ENCODE measurements at places on chromosomes 11 and 22.

DNA sequence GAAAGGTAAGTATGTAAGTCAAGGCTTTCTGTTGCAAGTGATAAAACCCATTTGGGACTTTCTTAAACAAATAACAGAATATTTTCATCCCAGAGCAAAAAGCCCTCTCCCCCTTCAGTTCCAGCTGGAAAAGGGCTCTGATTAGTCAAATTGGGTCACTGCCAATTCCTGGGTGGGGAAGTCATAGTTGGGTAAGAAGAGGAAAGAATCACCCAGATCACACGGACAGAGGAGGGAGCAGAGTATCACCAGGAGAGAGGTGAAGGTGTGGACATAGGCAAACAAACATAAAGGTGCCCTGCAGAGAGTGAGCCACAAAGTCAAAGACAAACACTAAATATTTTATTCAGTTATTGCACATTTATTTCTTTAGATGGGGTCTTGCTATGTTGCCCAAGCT is 36.3 kb upstream of the SORL1 start:
- DNase-seq = no peak

DNA sequence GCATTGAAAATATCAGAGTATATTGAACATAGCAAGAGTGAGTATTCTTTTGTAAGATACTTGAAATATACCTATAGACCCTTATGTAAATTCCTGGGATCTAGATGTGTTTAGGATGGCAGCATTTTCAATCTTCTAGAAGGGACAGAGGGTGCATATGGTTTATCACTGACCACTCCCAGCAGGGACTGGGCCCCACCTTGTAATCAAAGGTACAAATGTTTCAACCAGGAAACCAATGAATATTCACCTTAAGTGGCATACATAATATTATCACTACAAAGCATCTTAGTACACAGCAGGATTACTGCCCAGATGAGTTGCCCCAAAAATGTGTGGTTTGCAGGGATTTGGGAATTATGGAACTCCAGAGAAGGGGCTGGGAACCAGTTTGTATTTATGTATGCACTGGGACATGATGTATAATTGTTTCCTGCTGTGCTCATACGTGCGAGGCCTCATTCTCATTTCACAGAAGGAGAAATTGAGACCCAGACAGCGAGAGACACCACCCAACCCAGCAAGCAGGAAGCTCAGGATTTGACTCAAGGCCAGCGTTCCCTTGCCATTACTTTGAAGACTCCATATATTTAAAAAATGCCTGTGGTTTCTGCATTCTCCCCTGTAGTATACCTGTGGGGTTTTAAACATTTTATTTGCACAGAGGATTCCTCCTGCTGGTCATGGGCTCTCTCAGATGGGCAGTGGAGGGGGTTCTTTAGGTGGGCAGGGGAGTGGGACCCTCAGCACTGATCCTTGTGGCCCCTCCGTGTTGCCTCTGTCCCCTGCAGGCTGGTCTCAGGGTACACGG is 5.2 kb downstream of the APOL4 start:
- DNase-seq = no peak

GRCh38 chr11:60127311-60127811 is 38.9 kb downstream of the MS4A2 start:
- no peak for DNase-seq

GRCh38 chr22:36875741-36876140 is 14.9 kb downstream of the NCF4 start:
- no peak for DNase-seq

GRCh38 chr11:33860926-33861325 is 30.9 kb downstream of the LMO2 start:
- DNase-seq = no peak

GRCh38 chr11:47248664-47249377 is at the start of gene ACP2:
TSS of gene ACP2 (minus strand) at chr11:47248814. CDS start at chr11:47248789, 25 bp downstream.
- peak; percentile 66 for DNase-seq

DNA sequence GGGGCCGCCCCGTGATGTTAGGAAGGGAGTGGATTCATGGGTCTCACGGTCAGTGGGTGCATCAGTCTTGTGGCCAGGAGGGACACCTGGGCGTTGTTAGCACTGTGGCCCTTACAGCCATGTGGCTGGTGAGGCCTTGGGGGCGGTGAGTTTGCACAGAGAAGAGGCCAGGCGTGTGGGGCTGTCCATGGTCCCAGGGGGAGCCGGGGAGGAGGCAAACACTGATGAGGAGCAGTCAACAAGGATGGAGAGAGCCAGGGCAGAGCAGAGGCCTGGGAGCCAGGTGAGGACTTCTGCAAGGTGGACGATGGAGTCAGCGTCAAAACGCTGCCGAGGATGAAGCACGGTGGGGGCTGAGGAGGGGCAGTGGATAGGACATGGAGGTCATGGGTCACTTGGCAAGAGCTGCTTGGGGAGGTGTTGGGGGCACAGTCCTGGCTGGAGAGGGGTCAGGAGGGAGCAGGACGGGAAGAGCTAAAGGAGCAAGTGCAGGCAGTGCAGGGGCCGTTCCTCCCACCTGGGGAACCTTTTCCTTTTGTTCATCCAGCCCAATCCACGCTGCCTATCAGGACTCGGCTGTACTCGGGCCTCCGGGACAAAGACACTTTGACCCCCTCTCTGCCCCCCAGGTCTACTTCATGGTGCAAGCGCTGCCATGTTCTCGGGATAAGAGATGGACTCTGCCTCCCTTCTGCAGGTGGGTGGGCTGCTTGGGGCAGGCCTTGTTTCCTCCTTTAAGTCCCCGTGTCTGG is 801.1 kb downstream of the TBC1D22A start:
- no peak for DNase-seq

GRCh38 chr11:58199271-58199670 is 4.7 kb downstream of the OR1S2 start:
- no peak for DNase-seq

DNA sequence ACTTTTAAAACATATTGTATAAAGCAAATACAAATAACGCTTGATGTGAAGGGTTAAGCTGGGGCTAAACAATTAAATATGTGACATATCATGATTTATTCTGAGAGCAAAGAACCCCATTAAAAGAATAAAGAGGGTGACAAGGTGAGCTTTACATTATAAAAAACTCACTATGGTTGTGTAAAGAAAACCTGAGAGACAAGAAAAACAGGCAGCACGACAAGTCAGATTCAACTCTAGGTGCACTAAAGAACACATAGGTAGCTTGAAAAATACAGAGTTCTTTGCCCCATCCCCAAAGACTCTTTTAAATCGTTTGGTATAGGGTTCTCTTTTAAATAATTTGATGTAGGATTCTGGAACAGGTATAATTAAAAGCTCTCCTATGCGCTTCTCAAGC is 63.5 kb downstream of the LUZP2 start:
- no peak for DNase-seq

DNA sequence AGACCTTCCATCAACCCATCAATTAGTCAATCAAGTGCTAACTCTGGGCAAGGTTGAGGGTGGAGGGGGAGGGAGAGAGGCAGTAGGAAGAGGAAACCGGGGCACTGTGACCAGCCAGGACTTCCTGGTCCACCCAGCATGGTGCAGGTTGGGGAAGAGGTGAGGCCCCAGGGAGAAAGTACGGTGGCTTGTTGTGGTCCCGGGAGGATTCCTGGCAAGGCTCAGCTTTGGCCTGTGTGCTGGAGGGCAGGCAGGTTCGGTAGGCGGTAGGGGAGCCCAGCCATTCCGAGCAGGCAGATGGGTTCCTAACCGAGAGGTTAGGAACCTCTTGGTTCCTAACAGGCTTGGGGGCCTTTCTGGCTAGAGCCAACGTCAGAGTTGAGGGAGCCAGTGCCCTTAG is 10.8 kb downstream of the ST14 start:
- DNase-seq = no peak

DNA sequence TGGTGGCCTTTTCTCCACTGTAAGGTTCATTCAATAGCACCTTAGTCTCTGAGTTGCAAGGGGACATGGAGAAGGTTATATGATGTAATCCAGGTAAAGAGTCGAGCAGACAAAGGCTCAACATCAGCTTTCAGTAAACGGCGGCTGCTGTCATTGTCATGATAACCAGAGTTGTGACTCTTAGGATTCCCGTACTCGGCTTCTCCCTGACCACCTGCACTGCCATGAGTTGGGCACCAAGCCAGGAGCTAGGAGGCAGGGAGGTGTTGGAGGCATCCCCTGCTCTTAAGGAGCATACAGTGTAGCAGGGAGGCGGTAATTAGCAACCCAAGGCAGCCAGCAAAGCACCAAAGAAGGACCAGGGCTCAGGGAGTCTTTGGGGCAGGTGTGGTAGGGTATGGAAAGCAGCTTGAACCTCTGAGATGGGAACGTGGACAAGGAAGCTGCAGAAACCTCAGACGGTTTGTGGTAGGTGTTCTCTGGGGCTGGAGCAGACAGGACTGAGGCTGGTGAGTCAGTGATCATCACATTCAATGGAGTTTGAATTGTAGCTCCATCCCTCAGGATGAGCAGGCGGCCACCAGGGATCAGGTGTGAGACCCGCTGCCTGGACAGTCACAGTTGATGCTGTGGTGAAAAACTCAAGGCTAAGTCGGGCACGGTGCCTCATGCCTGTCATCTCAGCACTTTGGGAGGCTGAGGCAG is 31.7 kb downstream of the LIF start:
- no peak for DNase-seq

GRCh38 chr11:44760477-44760872 is 33.7 kb downstream of the TSPAN18 start:
- no peak for DNase-seq

DNA sequence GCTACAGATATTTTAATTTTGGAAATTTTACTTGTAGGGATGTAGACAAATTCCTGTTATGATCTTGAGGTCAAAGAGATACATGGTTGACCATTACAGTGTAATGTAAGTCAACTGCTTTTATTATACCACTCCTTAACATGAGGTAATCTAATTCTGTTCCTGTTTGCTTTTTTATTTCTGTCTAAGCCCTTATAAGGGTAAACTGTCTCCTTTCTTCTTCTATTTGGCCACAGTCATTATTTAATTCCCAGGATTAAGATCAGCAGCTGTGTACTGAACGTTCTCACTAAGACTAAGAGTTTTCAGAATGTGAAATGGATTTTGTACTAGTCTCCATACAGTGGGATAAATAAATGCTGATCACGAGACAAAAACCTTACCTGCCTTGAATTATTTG is 32.8 kb downstream of the C2CD3 start:
- no peak for DNase-seq

DNA sequence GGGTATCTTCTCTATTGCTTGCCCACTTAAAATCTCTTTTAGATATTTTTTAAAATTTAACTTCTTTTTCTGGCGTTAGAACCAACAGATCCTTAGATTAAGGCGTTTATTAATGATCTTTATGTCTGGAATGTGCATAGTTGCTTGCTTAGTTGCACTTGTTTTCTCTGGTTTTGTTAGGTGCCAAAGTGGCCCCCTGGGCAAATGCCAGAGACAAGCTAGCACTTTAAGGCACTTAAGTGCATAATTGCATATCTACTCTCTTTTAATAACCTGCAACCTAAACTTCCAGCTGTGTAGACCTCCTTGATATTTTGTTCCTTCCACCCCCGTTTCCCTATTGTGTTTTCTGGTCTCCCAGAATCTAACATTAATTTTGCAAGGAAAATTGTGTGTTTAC is 3.3 kb downstream of the RBM4 start:
- no peak for DNase-seq

GRCh38 chr22:35873426-35873825 is 155.2 kb downstream of the RBFOX2 start:
- DNase-seq = no peak

DNA sequence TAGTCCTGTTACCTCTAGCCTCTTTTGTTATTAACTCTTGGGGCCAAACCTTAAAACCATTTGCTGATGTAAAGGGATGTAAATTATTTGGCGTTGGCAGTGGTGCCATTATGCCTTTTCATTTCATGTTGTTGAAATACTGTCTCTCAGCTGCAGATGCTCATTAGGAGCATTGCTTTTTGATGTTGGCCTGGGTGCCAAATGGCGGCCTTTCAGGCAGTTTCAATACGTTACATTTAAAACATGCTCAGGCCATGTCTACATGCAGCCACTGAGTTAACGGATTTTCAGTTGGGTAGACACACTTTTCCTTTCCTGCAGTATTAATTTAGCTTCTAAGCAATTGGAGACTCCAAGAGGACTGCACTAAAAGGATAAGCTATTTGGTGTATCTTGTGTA is 5.3 kb downstream of the NCAM1 start:
- no peak for DNase-seq

GRCh38 chr22:44133161-44133560 is 47.6 kb upstream of the PARVG start:
- no peak for DNase-seq

DNA sequence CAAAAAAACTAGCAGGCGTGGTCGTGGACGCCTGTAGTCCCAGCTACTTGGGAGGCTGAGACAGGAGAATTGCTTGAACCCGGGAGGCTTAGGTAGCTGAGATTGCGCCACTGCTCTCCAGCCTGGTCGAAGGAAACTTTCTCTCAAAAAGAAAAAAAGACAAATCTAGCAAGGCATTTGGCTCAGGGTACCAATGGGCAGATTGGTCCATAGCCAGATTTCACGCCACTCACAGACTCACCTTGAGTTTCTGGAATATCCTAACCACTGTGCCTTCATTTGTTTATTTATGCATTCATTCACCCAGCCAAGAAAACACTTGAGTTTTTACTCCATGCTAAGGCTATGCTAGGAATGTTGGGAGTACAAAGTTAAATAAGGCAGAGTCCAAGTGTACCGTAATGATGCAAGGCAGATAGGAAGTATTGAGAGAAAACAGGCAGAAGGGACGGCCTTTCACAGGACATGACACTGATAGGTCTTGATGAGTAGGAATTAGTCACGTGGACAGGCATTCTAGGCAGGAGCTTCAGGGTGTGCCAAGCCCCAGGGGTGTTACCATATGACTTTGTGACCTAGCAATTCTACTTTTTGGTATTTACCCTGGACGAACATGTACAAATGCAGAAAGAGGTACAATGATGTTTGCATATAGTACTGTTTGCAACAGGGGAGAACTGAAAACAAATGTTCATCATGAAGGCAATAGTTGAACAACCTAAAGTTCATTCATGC is 3.0 kb upstream of the PACSIN3 start:
- DNase-seq = no peak

GRCh38 chr22:49046546-49047361 is 780.9 kb downstream of the BRD1 start:
- peak; percentile 5 for DNase-seq

DNA sequence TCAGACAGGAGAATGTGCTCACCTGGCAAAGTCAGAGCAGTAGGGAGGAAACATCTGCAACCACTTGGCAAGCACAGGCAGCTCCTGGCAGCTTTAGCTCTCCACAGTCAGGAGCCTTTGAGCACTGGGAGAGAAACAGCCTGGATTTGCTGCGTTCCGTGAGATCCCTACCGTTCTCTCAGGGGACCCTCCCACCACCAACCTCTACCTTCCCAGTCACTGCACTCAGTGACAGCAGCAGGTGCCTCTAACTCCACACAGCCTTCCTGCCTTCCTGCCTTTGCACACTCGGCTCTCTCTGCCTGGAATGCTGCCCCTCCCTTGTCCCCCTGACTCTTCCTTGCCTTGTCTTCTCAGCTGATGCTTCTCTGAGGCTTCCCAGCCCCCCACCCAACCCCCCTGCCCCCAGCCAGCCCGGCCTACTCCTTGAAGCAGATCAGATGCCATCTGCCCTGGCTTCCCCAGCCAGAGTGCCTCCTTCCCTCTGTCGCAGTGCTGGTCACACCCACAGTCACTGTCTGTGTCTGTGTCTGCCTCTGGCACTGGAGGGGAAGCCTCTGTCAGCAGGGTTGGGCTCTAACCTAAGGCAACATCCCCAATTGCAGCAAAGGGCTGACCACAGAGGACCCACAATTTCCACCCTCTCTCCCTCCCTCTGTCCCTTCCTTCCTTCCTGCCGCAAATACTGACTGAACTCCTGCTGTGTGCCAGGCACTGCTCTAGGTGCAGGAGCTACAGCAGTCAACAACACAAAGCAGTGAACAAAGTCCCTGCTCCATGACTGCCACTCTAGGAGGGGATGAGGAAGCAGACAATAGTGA is 14.9 kb upstream of the TSKU start:
- no peak for DNase-seq

- no peak for DNase-seq
These were observed 5.2 kb downstream of the CRTAM start for GRCh38 chr11:122843281-122844141.
